GM23338 (cell line): ENCODE measurements at places on chromosomes 4 and X. TPM values are rescaled to one million over a fixed set of nuclear protein-coding genes. Genes with fewer than 3 reads are reported as not detected.

The F8A3 gene
- total RNA-seq = 0.87 TPM in 1 of 2 replicates, not detected in the other

The UGT2B11 gene
- not detected in 2 replicates for total RNA-seq

The REELD1 gene
- not detected in 2 replicates for total RNA-seq

The AREG gene
- total RNA-seq = not detected in 2 replicates

The SLC39A8 gene
- 42.5 and 42.9 TPM in 2 replicates for total RNA-seq

The FHDC1 gene
- 21.6 and 22.8 TPM in 2 replicates for total RNA-seq

The ZNF711 gene
- 18.5 and 20.0 TPM in 2 replicates for total RNA-seq

The CXCL13 gene
- not detected in 2 replicates for total RNA-seq

DNA sequence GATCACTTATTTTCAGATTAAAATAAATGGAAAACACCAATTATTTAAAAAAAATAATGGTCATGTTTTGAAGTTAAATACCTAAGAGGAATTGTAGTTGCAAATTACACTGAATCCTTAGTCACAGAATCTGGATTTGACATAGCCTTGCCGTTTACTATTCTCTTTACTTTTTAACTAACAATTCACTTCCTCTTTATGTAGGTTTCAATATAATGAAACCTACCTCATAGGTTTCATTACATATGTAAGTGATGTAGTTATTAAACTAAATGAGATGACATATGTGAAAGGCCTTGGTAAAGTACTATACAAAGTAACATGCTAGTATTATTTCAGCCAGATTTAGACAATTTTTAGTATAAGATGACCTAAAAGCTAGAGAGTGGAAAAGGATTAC lies 6.5 kb downstream of the SPP1 start:
- H3K27ac ChIP-seq = no peak overlapping the region
- no peak for DNase-seq
- H3K4me1 ChIP-seq = no peaks in the 10 kb centered on the region
- H3K36me3 ChIP-seq = no peaks in the 10 kb centered on the region
- no peak overlapping the region for H3K4me3 ChIP-seq
- no peaks in the 10 kb centered on the region for H3K27me3 ChIP-seq

DNA sequence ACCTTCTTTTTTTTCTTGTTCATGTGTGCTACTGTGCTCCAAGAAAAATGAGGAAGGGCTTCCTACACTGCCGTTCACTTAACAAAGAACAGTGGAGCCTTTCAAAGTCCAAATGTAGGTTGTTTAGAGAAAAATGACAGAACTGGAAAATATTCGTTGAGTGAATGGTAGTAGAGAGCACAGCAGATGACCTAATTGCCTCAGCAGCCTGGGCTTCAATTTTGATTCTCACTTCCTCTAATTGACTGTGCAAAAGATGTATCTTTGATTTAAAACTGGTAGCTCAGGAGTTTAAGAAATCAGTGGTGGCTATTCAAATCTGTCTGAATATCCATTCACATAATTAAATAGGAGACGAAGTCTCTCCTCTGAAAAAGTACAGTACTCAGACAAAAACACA lies 5.2 kb downstream of the NLGN4X start:
- H3K4me3 ChIP-seq = peak overlapping the region; percentile 81; the same call in 1 of the 2 replicates
- H3K27ac ChIP-seq = 0 out of 2 replicates have a peak overlapping the region, but pooled peaks have one; percentile 39
- no peaks in the 10 kb centered on the region for H3K36me3 ChIP-seq
- H3K4me1 ChIP-seq = peaks cover 28% of the 10 kb centered on the region
- H3K27me3 ChIP-seq = no peaks in the 10 kb centered on the region
- DNase-seq = no peak

DNA sequence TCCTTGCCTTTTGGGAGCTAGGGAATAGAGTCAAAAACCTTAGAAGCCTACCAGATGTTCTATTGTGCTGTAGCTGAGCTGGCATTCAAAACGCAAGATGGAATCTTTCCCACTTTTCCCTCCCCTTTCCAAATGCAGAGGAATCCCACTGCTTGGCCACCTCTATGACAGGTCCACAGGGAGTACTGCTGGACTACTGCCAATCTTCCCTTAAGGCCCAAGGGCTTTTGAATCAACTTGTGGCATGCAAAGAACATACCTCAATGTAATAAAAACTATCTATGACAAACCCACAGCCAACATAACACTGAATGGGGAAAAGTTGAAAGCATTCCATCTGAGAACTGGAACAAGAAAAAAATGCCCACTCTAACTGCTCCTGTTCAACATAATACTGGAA lies 139.2 kb upstream of the AGTR2 start:
- H3K4me3 ChIP-seq = no peak overlapping the region
- H3K4me1 ChIP-seq = no peaks in the 10 kb centered on the region
- no peak overlapping the region for H3K27ac ChIP-seq
- DNase-seq = no peak
- no peaks in the 10 kb centered on the region for H3K27me3 ChIP-seq

GRCh38 chrX:130805903-130806302 lies 97.1 kb downstream of the ENOX2 start:
- H3K27me3 ChIP-seq = no peaks in the 10 kb centered on the region
- no peaks in the 10 kb centered on the region for H3K36me3 ChIP-seq
- no peaks in the 10 kb centered on the region for H3K4me1 ChIP-seq
- H3K4me3 ChIP-seq = no peak overlapping the region
- no peak for DNase-seq

GRCh38 chr4:162865102-162865501 lies 301.6 kb downstream of the NAF1 start:
- DNase-seq = peak; percentile 25
- no peak overlapping the region for H3K27ac ChIP-seq
- H3K36me3 ChIP-seq = no peaks in the 10 kb centered on the region
- no peak overlapping the region for H3K4me3 ChIP-seq

- no peak overlapping the region for H3K27ac ChIP-seq
- H3K36me3 ChIP-seq = peaks cover 3% of the 10 kb centered on the region; the same call in 1 of the 2 replicates
- peaks cover 19% of the 10 kb centered on the region for H3K4me1 ChIP-seq
- peak; percentile 43 for DNase-seq
- H3K27me3 ChIP-seq = peaks cover 81% of the 10 kb centered on the region
Measured at GRCh38 chrX:643911-644303, 13.3 kb downstream of the SHOX start.

GRCh38 chr4:109294006-109294405 lies 8.5 kb downstream of the COL25A1 start:
- H3K4me3 ChIP-seq = no peak overlapping the region
- H3K4me1 ChIP-seq = no peaks in the 10 kb centered on the region
- H3K36me3 ChIP-seq = no peaks in the 10 kb centered on the region
- no peaks in the 10 kb centered on the region for H3K27me3 ChIP-seq

DNA sequence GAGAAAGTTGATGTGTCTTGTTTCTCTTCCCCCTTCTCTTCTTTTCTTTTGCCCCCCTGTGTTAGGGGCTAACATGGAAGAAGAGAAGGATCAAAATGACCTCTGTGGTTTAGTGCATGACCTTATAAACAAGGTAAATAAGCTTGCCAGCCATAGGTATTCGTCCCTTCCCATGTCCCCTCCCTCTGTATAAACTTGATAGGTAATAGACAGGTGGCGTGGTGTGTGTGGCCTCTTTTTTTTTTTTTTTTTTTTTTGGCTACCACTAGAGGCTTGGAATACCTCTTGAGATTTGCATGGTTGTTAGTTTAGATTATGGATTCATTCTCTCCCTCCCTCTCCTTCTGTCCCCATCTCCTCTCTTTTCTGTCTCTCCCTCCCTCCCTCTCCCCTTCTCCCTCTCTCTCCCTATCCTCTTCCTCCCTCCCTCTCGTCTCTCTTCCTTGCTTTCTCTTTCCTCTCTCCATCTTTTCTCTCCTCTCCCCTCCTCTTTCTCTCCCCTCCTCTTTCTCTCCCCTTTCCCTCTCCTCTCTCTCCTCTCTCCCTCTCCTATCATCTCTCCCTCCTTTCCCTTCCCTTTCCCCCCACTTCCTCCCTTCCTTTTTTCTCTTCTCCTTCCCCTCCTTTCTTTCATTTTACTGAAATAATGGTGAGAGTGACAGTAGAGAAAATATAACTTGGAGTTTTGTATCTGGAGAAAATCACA lies 134.4 kb downstream of the AFF1 start:
- H3K27me3 ChIP-seq = no peaks in the 10 kb centered on the region
- no peaks in the 10 kb centered on the region for H3K36me3 ChIP-seq
- peaks cover 23% of the 10 kb centered on the region for H3K4me1 ChIP-seq
- no peak overlapping the region; the same call in none of the 2 replicates for H3K27ac ChIP-seq
- DNase-seq = no peak

- no peak overlapping the region for H3K27ac ChIP-seq
- no peak for DNase-seq
- no peaks in the 10 kb centered on the region for H3K36me3 ChIP-seq
- no peaks in the 10 kb centered on the region for H3K27me3 ChIP-seq
- no peak overlapping the region for H3K4me3 ChIP-seq
- H3K4me1 ChIP-seq = no peaks in the 10 kb centered on the region; the same call in 1 of the 2 replicates
Measured at GRCh38 chr4:88189418-88189738, 30.9 kb upstream of the ABCG2 start.

DNA sequence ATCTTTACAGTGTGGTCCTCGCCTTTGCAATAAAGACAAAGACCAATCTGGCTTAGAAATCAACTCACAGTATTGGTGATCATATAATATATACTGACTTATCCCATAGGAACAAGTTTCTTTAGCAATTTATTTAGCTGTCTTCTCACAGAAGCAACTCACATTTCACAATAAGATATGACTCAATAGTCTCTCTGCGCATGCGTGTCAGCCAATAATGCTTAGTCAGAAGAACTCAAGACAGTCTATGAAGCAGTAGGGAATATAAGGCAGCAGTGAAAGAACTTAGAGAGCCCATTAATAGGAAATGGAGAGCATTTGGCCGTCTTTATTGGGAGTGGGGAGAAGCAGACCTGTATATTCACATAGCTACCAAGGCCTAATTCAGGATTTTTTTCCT lies 216.7 kb downstream of the IL13RA2 start:
- H3K27ac ChIP-seq = no peak overlapping the region
- no peaks in the 10 kb centered on the region for H3K27me3 ChIP-seq
- no peak overlapping the region for H3K4me3 ChIP-seq

GRCh38 chrX:107731831-107732502 lies 43.6 kb downstream of the TSC22D3 start:
- H3K27ac ChIP-seq = no peak overlapping the region
- H3K27me3 ChIP-seq = no peaks in the 10 kb centered on the region
- H3K4me1 ChIP-seq = peaks cover 29% of the 10 kb centered on the region
- DNase-seq = peak; percentile 42
- H3K4me3 ChIP-seq = no peak overlapping the region

- no peaks in the 10 kb centered on the region for H3K27me3 ChIP-seq
- no peaks in the 10 kb centered on the region for H3K36me3 ChIP-seq
- no peak overlapping the region for H3K27ac ChIP-seq
- no peak overlapping the region for H3K4me3 ChIP-seq
Measured at GRCh38 chrX:68571610-68572311, 72.9 kb downstream of the YIPF6 start.

- H3K4me1 ChIP-seq = peaks cover 11% of the 10 kb centered on the region
- no peak for DNase-seq
- H3K4me3 ChIP-seq = no peak overlapping the region
- no peaks in the 10 kb centered on the region for H3K27me3 ChIP-seq
- no peak overlapping the region for H3K27ac ChIP-seq
Measured at GRCh38 chr4:124589786-124590185, 122.7 kb downstream of the ANKRD50 start.

DNA sequence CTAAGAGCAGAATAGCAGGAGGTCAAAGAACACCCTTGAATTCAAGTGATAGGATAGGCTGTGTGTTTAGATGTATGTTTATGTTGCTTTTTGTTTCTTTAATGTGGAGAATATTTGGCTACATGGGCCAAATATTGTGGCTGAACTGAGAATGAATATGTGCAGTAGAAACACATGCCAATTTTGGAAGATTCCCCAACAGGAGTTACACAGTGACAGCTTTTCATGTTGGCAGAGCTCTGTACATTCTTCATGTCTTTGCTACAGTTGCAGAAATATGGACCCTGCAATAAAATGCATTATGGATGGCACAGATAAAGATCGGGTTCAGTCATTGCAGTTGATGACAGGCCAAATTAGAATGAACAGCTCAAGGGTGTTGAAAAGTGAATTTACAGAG lies 82.8 kb upstream of the SLC4A4 start:
- H3K27ac ChIP-seq = no peak overlapping the region
- H3K4me3 ChIP-seq = no peak overlapping the region
- peaks cover 5% of the 10 kb centered on the region; the same call in 1 of the 2 replicates for H3K4me1 ChIP-seq
- DNase-seq = no peak

- peak overlapping the region; percentile 88 for H3K27ac ChIP-seq
- peak; percentile 93 for DNase-seq
- H3K4me3 ChIP-seq = peak overlapping the region; percentile 46
- H3K4me1 ChIP-seq = peaks cover 12% of the 10 kb centered on the region
Measured at GRCh38 chr4:121711263-121712000, 14.7 kb upstream of the ANXA5 start.

DNA sequence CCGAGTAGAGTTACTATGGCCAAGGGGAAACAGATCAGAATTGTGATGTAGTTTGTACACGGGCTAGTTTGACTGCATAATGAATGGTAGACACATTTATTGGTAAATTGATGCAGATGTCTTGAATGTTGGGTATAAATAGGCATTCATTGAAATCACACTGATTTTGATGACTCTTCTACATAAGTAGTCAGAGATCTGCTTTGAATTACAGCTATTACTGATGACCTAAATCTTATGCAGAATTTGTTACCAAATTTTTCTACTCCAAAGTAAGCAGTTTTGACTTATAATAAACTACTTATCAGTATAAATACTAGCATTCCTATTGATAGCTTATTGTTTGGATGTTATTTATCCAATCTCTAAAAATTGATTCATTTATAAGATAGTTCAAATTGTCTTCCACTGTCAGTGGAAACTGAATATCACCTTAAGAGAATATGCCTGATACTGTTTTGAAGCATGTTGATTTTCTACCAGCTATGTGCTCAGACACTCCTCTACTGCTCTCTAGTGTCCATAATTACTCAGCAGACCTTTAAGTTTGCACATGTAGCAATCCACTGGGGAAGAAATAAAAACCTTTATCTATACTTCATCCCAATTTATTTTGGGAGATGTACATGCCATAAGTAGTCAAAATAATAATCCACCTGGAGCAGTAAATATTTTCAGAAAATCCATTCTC lies 120.3 kb downstream of the RASL11B start:
- H3K4me3 ChIP-seq = no peak overlapping the region
- no peak overlapping the region for H3K27ac ChIP-seq

DNA sequence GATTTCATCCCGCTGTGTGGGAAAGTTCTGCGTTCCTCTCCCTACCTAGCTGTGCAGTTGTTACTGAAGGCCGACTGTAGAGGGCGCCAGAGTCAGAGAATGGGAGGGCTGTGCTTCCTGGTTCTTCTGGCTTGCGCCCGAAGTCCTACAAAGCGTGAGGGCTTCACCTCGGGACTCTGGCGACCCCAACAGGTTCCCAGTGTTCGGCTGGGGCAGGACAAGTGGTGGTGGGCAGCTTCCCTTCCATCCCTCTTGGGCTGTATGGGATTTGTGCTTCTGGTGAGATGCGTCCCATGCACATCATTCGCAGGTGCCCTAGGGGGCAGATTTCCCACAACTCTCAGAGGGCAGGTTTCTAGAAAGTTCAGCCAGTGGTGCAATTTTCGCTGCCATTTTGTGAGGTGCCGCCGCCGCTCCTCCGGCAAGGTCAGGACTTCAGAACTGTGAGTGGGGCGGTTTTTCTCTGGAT lies 27.3 kb downstream of the CT45A1 start:
- H3K4me1 ChIP-seq = no peaks in the 10 kb centered on the region
- DNase-seq = peak; percentile 78
- no peak overlapping the region for H3K4me3 ChIP-seq
- no peak overlapping the region for H3K27ac ChIP-seq
